ENCODE measurements at places on chromosomes 5 and 9.

DNA sequence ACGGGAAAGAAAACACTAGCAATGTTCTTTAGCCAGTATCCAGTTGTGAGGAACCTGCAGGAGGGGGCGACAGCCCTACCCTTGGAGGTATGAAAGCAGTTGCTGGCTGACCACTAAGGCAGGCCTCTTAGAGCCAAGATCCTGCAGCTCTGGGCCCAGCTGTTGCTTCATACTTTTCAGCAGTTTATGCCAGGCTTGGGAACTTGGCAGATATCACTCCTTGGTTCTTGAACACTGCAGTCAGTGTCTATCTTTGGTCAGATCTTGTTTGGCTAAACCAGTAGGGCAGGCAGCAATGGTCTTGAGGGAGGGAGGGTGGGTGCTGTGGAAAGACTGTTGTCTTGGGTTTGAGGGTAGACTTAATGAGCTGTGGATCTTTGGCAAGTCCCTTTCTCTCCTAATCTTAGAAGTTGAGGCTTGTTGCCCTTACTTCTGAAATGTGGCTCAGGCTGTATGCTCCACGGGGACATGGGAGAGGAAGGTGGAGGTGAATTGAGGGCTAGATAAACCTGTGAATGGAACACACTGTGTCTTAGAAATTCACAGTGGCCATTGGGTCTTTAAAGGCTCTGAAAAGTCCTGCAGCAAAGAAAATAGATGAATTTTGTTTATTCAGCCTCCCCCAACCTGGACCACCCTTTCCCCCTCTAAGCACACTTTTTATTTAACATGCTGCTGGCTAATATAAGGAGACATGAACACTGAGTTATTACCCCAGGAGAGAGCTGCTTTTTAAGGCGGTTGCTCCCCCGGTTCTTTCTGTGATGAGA is 37.5 kb downstream of the ZNF618 start:
- DNase-seq, result no peak

- DNase-seq, result no peak
These were observed 1967.1 kb upstream of the WWC1 start for GRCh38 chr5:166324372-166324771.

DNA sequence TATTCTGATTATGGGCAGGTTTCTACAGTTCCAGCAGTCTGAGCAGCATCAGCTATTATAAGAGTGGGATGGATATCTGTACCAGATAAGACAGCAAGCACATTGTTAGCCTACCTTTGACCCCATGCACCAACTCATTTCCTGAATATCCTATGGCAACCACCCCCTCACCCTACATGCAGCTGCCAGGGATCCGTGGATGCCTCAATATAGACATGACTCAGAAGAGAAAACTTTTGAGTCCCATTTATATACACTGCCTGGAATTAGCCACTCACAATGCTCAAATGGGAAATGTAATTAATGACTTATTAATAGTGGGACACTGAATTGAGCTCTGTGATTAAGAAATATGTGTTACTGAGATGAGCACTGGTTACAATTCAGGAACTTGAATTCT is 124.4 kb downstream of the SSBP2 start:
- DNase-seq, result no peak

DNA sequence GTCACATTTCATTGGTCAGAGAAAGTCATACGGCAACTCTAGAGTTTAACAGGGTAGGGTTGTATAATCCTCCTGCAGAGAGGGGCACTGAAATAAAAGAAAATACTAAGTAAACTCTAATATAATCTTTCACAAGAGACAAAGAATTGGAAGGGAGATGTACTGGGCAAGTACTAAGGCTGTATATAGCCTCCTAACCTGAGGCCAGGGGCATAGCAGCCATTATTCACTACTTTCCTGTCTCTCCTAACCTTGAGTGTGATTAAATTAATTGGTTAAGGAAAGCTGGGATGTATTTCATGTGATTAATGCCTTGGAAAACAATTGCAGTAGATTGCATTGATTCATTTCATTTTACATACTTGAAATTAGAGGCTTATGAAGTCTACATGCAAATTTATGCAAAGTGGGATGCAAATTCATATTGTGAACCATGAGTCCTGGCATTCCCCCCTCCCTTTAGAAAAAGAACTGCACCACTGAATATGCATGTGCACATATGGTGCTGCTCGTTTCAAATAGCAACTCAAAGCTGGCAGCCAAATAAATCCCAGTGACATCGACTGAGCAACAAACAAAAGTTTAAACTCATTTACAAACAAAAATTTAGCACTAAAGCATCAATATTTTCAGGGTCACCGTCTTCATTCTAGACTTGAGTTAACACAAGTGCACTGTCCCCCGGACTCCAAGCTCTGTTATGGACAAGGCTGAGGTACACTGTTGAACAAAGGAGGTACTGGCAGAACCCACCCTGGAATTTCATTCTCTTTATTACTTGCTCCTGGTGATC is 70.0 kb downstream of the DMAC1 start:
- DNase-seq, result no peak

GRCh38 chr9:38047301-38048251 is 21.5 kb downstream of the SHB start:
- no peak for DNase-seq

- no peak for DNase-seq
These were observed 193.7 kb upstream of the NREP start for GRCh38 chr5:111950660-111951059.

DNA sequence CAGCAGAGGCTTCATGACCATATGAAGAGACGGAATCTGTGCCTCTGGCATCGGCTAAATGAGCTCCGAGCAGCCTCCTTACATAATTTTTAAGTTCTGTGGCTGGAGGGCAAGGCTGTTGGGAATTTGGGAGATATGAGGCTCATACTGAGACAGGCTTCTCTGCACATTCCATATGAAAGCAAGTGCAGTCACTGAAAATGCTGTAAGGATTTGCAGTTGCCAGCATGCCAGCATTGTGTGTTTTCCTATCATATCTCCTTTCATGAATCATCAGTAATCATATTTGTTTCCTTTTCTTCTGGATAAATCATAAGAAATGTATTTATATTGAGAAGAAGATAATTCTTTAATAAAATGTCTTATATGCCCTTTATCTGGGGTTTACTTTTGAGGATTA is 775.4 kb downstream of the SEMA5A start:
- no peak for DNase-seq

- no peak for DNase-seq
These were observed 310.4 kb upstream of the ZNF608 start for GRCh38 chr5:125056671-125057485.

GRCh38 chr5:67983251-67984110 is 232.1 kb upstream of the PIK3R1 start:
- DNase-seq, result no peak

DNA sequence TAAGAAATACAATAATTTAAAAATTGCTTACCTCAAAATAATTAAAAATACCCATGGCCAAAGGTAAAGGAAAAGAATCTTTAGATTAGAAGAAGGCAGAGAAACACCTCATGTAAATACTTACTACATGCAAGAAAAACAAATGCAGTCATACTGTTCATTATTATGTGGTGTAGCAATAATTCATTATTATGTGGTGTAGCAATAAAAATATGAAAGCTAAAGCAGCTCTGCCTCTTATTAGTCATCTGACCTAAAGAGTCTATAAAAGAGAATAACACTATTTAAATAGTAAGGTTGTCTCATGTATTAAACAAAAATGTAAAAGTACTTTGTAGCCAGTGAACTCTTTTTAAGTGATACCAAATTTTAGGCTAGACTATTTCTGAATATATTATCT is 6.6 kb downstream of the DTWD2 start:
- no peak for DNase-seq

DNA sequence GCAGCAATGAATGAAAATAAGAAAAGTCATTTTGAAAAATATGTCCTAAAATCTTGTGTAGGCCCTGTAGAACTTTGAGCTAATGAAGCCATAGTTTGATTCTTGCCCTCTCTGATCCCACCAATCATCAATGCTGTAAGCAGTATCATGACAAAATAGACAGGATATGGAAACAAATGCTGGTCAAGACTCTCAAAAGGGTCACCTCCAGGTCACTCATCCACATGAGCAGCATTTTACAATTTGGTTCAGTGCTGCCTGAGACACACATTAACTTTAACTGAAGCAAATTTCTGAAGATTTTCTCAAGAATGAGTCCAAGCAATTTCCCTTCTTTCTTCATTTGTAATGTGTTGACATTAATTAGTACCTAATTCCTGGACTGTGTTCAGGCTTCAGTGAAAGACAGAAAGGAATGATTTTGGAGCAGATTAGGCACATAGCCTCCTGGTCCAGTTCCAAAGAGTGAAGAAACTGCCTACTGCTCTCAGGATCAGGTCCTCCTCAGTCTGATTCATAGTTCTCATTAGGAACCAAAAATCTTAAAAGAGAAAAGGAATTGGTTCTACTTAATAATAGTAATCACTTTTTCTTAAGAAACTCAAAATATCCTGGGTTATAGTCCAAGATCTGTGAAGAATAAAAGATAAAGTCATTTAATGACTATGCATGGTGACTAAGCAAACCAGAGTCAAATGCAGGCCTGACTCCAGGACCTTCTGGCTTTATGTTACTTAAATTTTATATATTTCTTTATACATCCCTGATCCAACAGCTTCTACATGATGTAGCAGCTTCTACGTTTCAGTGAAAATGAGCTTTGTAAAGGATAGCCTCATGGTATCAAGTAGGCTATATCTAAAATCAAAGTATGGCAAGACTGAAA is 192.1 kb upstream of the RGMB start:
- no peak for DNase-seq

GRCh38 chr9:22138956-22139660 is 130.0 kb upstream of the CDKN2B start:
- DNase-seq, result no peak

All from mesenteric fat pad (tissue), 1 donor.